Left cardiac atrium (tissue), 4 donors: ENCODE measurements at places on chromosomes 7 and 10. TPM values are rescaled to one million over a fixed set of nuclear protein-coding genes. Genes with fewer than 3 reads are reported as not detected.

DNA sequence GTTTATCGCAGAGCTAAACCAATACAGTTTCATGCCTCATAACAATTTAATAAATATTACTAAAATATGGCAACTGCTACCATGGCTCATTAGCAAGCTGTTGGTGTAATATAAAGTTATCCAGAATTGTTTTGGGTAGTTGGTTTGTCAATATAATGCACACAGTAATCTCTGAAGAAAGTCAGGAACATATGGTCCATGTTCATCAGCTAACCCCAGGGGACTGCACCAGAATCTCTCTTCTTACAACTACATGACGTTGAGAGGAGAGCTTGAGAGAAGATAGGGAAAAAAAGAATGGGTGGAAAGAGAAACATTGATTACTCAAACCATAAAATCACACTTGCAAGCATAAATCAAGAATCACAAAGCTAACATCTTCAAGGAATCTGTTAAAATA, 333.7 kb downstream of the NRG3 start:
- no peak for DNase-seq

DNA sequence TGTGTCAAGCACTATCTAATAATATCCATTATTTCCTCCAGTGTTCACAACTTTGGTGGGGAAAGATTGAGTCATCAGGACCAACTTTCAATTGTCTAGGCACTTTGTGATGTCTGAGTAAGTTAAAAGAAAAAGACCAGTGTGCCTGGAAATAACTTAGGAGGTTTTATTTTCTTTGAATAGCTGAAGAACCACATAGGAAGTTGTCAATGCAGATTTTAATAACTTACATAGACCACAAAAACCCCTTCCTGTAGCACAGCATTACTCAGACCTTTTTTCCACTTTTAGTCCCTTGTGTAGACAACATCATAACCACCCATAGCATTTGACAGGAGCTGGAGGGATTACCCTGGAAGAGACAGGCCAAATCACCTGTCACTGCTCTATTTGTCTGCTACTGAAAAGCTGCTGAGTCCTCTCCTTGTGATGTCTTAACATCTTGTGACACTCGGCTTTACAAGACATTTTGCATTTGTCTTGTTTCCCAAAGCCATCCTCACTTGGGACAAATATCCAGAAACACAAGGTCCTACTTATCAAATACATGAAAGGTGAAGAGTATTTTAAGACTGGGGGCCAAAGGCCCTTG, 241.5 kb upstream of the PTER start:
- no peak for DNase-seq

GRCh38 chr10:94361171-94361794, 1.5 kb downstream of the NOC3L start:
- no peak for DNase-seq

- DNase-seq: no peak
Measured at GRCh38 chr10:28036587-28036986, 37.7 kb upstream of the ODAD2 start.

- DNase-seq: no peak
Measured at GRCh38 chr10:126456632-126457031, 68.4 kb upstream of the ADAM12 start.

The ANKRD30A gene
- 0.32 TPM for total RNA-seq

The NKX2-3 gene
- not detected for total RNA-seq
